Stimulated activated CD4-positive, alpha-beta T cell treated with anti-CD3 and anti-CD28 coated beads, Interleukin-12 subunit alpha, Interleukin-12 subunit beta, amount 100 ng/mL, for 24 hours (primary cell): ENCODE measurements at places on chromosomes 3 and 15.

- no peak for DNase-seq
Measured at GRCh38 chr3:38317192-38317759, 29.3 kb upstream of the XYLB start.

DNA sequence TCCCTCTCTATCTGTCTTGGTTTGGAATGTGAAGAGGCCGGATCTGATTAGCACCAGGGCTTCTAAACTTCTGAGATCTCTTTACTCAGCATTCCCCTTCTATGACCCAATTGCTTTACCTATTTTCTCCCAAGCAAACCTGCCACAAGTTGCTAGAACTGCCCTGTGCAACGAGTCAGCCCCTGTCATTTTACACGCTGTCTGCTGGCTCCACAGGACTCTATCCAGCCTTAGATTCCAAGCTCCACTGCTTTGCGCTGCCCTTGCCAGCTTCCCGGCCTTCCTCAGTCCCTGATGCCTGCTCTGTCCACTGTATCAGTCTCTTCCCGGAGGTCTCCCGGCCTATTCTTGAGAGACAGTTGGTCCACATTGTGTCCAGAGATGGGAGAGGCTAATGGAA is 12.3 kb downstream of the CEP19 start:
- no peak for DNase-seq

DNA sequence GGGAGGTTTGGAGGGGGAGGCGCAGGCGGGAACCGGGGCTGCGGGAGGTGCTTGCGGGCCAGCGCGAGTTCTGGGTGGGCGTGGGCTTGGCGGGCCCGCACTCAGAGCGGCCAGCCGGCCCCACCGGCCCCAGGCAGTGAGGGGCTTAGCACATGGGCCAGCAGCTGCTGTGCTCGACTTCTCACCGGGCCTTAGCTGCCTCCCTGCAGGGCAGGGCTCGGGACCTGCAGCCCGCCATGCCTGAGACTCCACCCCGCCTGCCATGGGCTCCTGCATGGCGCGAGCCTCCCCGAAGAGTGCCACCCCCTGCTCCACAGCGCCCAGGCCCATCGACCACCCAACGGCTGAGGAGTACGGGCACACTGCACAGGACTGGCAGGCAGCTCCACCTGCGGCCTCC is 98.6 kb upstream of the IGF1R start:
- DNase-seq: no peak

- DNase-seq: no peak
Measured at GRCh38 chr3:187685948-187686347, 15.8 kb upstream of the SST start.

- no peak for DNase-seq
Measured at GRCh38 chr15:77607111-77607893, 25.4 kb downstream of the LINGO1 start.

DNA sequence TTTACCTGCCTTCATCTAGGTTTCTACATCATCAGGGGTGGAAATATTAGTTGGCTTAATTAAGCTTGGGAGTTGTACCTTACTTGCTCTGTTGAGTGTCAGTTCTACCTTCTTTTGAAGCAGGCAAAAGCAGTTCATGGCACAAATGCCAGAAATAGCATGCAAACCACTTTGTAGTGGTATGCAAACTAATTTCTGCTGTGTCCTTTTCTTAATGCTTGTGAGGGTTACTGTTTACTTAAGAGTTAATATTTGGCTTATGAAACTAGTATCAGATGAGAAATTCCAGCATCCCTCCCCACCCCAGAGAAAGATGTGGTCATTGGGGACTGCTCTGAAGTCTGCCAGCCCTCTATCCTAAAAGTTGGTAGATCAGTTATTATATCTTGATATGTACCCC is 7.1 kb downstream of the ATP2C1 start:
- DNase-seq: no peak

GRCh38 chr3:188577539-188577938 is 423.6 kb downstream of the LPP start:
- DNase-seq: no peak

- no peak for DNase-seq
Measured at GRCh38 chr3:87957575-87957974, 101.2 kb downstream of the CGGBP1 start.

DNA sequence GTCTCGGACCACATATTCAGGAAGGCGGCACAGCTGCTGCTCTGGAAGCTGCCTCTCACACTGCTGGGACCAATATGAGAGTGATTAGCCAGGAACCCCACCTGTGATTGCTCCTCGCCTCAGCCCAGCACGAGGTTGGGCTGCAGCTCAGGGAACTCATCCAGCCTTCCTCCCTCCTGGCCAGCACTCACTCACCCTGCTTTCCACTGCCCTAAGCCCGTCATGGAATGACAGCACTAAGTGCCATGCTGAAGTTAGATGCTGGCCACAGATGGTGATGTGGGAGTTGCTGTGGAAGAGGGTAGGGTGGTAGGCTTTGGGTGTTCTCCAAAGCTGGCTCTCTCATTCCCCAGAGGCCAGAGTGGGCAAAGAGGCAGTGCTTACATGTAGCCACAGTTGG is 7.3 kb downstream of the MST1R start:
- no peak for DNase-seq

GRCh38 chr3:61158667-61159066 is 92.6 kb downstream of the FHIT start:
- no peak for DNase-seq

DNA sequence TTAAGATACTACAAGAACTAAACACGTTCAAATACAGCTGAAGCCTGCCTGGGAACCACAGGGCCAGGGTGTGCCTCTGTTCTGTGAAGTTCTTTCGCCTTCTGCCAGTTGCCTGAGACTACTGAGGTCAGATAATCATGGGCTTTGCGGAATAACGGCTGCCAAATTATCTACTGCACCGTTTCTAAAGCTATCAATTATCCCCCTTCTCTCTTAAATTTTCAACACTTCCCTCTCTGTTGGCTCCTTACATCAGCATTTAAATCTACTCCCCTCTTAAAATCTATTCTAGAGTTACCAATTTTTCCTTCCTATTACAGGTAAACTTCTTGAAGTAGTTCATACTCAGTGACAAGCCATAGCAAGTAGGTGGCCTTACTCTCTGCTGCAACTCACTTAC is 6.2 kb upstream of the NEO1 start:
- no peak for DNase-seq

- DNase-seq: no peak
Measured at GRCh38 chr15:96166223-96167200, 164.0 kb upstream of the NR2F2 start.

GRCh38 chr3:195556390-195556789 is 13.3 kb upstream of the PPP1R2 start:
- DNase-seq: no peak

GRCh38 chr3:57015912-57016311 is 44.6 kb upstream of the SPATA12 start:
- no peak for DNase-seq

DNA sequence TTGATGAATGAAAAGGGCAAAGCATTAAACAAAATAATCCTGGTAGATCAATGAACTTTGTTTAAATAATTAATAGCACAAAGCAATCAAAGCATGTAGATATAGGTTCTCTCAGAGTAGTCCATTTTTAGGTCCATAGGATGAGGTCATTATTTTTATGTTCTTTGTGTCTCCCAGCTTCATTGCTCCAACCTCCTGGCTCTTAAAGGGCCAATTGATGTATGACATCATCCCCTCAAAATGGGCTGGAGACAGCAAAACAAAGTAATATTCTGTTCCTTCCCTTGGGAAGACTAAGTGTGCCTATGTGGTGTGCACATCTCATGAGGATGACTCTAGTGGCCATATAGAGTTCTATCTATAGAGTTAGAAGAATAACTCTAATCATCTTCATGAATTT is 49.5 kb downstream of the HMG20A start:
- DNase-seq: no peak

GRCh38 chr15:61759639-61760038 is 300.6 kb downstream of the VPS13C start:
- no peak for DNase-seq

GRCh38 chr3:66655671-66656070 is 154.8 kb upstream of the LRIG1 start:
- DNase-seq: no peak

- no peak for DNase-seq
Measured at GRCh38 chr15:77966540-77967234, 110.8 kb downstream of the TBC1D2B start.

GRCh38 chr15:70245932-70246622 is 148.4 kb upstream of the TLE3 start:
- no peak for DNase-seq

DNA sequence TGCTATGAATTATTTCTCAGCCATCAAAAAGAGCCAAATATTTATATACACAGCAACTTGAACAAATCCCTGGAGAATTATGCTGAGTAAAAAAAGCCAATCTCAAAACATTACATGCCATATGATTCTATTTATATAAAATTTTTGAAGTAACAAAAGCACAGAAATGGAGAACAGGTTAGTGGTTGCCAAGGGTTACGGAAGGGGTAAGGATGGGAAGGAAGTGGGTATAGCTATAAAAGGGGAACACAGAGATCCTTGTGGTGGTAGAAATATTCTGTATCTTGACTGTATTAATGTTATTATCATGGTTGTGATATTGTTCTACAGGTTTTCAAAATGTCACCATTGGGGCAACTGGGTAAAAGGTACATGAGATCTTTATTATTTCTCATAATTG is 62.3 kb upstream of the ASB14 start:
- DNase-seq: no peak

GRCh38 chr3:50885070-50885850 is 210.5 kb downstream of the DOCK3 start:
- DNase-seq: no peak

DNA sequence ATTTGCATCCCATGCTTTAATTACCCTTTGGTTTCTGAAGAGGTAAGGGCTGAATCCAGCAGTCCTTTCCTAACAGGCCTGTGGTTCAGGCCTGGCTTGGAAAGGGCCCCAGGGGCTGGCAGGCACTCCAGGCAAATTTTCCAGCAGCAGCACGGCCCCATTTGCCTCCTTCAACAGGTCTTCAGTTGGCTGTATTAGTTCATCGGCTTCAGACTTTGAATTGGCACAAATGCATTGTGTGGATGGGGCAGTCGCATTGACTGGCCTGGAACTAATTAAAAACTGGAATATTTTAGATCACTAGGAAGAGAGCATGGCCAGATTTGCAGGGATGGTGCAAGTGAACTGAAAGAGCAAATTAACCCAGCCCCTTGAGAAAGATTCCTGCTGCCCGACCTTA is 207.8 kb upstream of the MCTP2 start:
- DNase-seq: no peak

DNA sequence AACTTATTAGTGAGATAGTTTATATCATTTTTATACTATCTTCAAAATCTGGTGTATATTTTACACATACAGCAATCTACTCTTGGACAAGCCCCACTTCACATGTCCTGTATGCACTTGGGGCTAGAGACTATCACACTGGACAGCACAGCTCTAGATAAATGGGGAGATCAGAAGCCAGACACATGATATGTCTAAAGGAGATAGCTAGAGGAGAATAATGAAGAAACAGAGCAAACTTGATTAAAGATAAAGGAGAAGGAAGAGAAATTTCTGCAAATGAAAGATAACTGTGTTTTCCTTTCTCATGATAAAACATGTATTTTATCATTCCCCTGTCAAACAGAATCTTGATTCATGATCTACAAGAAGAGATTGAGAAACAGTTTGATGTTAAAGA is 13.0 kb downstream of the CPA3 start:
- DNase-seq: no peak

- DNase-seq: no peak
Measured at GRCh38 chr3:133014325-133014724, 23.9 kb upstream of the TMEM108 start.

- no peak for DNase-seq
Measured at GRCh38 chr3:36372534-36372935, 7.8 kb upstream of the STAC start.

- DNase-seq: no peak
Measured at GRCh38 chr3:183688874-183689273, 8.7 kb upstream of the YEATS2 start.

DNA sequence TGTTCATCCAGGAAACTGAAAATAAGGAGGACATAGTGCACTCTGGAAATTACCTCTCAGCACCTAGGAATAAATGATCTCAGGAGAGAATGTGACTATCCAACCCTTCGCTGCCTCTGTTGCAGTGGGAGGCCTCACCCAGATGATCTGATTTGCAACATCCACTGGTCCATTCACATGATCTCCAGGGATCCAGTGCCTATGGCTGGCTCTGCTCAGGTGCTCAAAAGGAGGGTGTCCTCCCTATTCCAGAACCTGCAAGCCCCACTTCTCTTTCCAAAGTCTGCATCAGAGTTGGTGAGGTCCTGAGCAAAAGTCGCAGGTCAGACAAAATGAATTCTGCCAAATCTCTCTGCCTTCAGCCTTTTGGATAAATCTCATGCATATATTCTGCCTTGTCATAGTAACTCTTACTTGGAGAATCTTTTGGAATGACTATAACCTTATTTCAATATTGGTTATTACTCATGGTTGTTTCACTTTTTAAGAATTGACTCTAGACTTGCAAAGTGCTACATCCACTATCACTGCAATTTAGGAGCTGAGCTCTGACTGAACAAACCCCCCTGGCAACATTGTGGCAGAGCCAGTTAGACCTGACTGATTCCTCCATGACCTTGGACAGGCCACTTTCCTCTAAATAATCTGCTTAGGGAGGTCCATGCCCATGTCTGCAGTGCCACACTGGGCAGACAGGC is 295.1 kb downstream of the EPHB1 start:
- DNase-seq: no peak

GRCh38 chr3:101902041-101902440 is 52.7 kb downstream of the NFKBIZ start:
- no peak for DNase-seq

DNA sequence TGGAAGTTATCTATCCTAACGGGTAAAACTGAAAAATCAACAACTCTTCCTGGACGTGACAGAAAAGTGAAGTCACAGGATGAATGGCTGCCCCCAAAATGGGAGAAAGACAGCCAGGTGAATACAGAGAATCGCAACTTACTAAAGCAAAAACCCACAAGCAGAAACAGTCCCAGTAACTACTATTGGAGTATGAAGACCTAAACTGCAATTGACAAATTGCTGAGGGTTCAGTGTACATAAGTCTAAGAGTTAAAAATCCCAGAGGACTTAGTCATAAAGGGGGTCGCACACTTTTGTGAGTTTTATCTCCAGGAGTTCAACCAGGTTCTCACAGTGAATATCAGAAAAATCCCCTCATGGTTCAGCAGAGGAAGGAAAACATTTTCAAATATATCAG is 56.8 kb upstream of the IMPG2 start:
- no peak for DNase-seq

GRCh38 chr15:59738676-59739075 is 49.6 kb upstream of the BNIP2 start:
- no peak for DNase-seq

GRCh38 chr15:38516626-38517025 is 48.0 kb downstream of the RASGRP1 start:
- DNase-seq: no peak

GRCh38 chr3:152474585-152474984 is 205.9 kb downstream of the MBNL1 start:
- no peak for DNase-seq

- DNase-seq: no peak
Measured at GRCh38 chr3:98731720-98732285, 31.3 kb upstream of the ST3GAL6 start.
